ENCODE measurements at places on chromosomes 12 and 14.

GRCh38 chr14:92494512-92494911 lies 19.1 kb upstream of the RIN3 start:
- no peak for DNase-seq

- peak; percentile 61 for DNase-seq
These were observed 3.4 kb downstream of the CDK2AP1 start for GRCh38 chr12:123267991-123268843.

DNA sequence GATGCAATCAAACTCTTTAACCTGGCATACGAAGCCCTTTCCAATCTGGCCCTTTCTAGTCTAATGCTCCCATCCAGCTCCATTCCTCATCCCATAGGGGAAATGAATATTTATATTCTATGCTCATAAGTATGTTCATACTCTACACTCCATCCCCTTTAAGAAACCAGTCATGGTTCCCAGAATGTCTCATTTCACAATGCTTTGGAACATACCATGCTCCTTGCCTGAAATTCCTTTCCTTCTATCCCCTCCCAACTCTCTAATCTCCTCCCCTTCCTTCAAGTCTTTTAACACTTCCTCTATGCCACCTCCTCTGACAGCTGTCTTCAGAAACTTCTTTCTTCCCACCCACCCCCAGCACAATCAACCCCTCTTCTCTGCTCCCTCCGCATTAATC lies 207.0 kb upstream of the CAND1 start:
- DNase-seq = no peak

DNA sequence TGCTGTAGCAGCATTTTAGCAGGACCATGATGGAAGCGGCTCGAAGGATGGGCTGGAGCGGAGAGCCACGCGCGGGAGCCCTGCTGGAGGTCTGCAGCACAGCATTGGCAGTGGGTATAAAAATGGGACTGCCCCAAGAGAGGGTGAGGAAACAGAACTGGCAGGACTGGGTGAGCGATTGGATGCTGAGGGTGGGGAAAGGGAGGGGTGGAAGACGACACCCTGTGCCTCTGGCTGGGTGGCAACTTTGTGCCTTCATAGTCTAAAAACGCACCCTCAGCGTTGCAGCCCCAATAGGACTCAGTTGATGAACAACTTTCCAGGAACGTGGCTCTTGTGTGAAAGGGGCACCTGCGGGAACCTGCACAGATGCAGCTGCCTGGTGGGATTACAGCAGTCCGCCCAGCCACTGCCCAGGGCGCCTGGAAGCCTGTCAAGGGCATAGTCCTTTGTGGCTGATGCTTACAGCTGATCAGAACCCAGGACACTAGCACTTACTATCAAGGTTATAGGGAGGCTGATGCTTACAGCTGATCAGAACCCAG lies 73.0 kb downstream of the NINJ2 start:
- no peak for DNase-seq

GRCh38 chr12:109723311-109723881 lies 9.8 kb downstream of the FAM222A start:
- DNase-seq = no peak

DNA sequence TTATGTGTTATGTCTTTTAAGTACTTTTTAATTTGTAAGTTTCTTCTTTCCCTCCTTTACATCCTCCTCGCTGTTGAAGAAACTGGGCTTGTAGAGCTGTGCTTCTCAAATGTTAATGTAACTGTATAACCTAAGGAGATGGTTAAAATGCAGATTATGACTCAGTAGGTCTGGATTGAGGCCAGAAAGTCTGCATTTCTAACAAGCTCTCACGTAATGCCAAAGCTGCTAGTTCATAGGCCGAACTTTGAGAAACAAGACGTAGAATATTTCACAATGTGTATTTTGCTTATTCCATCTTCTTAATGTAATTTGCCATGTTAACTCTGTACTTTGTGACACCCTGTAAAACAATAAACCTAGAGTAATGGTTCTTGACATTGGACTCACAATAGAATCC lies 193.3 kb upstream of the SYT1 start:
- no peak for DNase-seq

DNA sequence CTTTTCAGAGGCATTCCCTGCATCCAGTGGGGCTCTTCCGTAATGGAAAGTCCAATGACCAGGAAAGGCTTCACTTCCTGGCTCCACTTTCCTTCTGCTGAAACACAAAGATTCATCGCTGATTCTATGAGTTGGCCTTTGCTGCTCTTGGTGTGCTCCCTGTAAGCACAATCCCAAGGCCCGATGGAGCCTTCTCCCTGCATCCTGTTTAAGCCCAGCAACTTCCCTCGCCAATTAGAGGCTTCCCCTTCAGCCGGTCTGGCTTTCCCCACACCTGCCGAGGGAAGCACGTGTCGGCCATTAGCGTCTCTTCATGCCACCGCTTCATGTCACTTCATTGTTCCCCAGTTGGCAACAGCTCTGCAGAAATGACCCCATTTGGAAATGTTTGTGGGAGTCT lies 693.9 kb downstream of the MED13L start:
- DNase-seq = no peak

GRCh38 chr14:60632777-60633176 lies 16.5 kb downstream of the SIX1 start:
- DNase-seq = no peak

DNA sequence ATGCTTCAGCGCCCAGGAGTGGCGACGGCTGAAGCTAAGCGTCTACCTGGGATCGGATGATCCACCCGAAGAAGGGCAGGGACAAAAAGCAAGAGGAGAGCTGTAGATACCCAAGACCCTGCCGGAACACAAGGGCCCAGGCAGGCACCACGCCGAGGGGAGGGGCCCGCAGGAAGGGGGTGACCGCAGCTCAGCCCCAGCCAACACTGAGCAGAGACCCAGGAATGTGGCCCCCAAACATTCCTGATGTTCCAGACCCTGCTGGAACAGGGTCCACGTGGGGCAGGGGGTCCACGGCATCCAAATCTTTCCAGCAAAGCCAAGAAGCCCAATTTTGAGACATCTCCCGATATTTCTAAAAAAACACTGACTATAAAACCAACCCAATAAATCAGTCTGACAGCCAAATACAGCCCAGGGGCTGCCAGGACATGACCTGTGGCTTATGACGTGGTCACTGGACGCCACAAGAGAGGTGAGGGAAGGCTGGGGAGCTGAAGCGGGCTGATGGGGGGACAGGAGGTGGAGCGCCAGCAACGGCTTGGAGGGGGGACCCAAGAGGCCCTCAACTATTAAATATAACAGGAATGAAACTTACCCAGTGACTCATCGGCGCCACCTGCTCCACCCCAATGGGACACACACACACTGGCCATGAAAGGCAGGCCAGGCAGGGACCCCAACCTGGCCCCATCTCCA lies 58.9 kb downstream of the NCOR2 start:
- DNase-seq = no peak

GRCh38 chr12:52585946-52586345 lies 12.3 kb upstream of the KRT74 start:
- DNase-seq = peak; percentile 18

DNA sequence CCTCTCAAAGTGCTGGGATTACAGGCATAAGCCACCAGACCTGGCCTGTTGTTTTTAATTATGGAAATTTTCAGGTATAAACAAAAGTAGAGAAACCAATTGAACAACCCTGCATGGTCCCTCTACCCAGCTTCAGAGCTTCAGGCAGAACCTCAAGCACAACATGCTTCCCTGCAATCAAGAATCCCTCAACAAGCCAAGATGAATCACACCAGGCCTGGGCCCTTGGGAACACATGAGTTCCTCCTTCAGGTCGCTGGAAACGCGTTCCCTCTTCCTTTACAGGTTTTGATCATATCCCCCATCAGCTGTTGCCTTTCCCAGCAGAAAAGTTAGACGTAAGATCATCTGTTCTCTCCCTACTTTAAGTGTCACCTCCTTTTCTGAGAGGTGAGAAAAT lies 20.5 kb upstream of the CORO1C start:
- DNase-seq = no peak

GRCh38 chr12:11839091-11839641 lies 189.7 kb downstream of the ETV6 start:
- no peak for DNase-seq

GRCh38 chr12:82721726-82722125 lies 35.0 kb downstream of the TMTC2 start:
- DNase-seq = no peak

- DNase-seq = no peak
These were observed 96.5 kb upstream of the VASH1 start for GRCh38 chr14:76664790-76665189.

DNA sequence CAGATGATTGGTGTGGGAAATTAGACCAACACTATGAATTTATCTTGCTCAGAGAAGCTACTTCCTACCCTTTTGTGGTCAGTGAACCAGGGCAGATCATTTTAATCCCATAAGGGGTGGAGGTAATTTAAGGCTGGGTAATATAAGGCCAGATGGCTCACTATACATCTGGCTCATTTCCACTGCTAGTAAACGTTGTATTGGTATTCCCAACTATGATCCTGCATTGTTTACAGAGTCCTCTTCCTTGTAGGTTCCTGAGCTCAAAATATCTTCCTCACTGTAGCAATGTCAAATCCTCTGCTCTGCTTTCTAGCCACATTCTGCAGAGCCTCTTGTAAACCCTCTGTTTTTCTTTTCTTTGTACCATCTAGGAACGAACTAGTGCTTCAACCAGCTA lies 93.0 kb upstream of the MGAT4C start:
- no peak for DNase-seq

GRCh38 chr12:2796187-2796666 lies 1.5 kb downstream of the FKBP4 start:
- no peak for DNase-seq

DNA sequence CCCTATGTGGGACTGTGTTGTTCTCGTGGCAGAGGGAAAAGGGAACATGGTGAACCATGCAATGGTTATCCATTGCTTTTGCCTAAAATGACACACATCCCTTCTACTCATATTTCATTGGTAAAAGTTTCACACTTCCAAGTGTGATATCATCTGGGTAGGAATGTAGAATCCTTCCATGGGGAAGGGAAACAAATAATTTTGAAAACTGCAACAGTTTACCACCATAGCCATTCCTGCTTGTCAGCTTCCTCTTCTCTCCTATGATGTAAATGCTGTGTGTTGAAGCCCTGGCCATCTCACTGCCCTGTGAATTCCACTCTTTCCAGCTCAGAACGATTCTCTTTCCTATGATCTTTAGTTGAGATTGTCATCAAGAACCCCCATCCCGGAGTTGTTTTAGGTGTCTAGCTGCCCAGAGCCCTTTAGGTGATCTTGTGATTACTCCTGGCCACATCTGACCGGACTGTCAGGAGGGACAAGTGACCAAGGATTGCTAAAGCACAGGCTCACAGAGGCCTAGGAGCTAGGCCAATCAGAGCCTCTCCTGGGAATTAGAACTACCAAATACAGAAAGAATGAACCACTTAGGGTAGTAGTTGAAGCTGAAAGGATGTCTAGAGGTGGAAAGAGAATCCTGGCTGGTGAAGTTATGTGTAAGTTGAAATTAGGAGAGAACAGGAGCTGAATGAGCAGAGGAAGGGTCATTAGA lies 84.6 kb downstream of the VCPKMT start:
- DNase-seq = no peak

GRCh38 chr12:105048315-105048714 lies 35.9 kb downstream of the ALDH1L2 start:
- DNase-seq = no peak

DNA sequence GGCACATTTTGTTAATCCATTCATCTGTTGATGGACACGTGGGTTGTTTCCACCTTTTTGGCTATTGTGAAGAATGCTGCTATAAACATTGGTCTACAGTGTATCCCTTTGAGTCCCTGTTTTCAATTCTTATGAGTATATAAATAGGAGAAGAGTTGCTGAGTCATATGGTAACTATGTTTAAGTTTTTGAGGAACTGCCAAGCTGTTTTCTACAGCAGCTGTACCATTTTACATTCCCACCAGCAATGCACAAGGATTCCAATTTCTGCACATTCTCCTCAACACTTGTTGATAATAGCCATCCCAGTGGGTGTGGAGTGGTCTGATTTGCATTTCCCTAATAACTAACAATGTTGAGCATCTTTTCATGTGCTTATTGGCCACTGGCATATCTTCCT lies 6.9 kb upstream of the SVOP start:
- DNase-seq = no peak

- no peak for DNase-seq
These were observed 129.4 kb downstream of the SMOC1 start for GRCh38 chr14:70008284-70009262.

DNA sequence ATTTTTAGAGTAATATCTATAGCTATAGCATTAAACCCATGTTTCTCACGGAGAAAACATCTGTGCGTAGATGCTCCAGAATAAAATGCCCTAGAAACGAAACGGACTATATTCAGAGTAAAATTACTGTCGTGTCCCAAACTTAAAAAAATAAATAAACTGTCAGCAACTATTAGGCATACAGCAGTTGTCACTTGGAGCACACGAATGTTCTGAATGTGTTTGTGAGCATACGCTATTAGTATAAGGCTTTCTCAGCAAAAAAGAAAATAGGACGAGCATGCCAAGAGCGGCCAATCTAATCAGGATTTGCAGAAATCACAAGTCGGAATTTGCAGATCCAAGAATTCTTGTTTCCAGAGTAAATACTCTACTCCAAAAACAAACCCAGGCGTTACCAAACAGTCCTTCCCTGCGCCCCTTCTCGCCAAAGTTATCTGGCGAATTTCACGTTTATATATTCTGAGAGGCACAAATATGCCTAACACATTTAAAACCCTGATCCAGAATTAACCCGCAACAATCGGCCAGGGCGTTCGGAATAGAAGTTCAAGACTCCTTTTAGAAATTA lies 836 bp downstream of the PTPN21 start:
- DNase-seq = peak; percentile 47

- no peak for DNase-seq
These were observed 87.3 kb downstream of the SUDS3 start for GRCh38 chr12:118463677-118464076.

DNA sequence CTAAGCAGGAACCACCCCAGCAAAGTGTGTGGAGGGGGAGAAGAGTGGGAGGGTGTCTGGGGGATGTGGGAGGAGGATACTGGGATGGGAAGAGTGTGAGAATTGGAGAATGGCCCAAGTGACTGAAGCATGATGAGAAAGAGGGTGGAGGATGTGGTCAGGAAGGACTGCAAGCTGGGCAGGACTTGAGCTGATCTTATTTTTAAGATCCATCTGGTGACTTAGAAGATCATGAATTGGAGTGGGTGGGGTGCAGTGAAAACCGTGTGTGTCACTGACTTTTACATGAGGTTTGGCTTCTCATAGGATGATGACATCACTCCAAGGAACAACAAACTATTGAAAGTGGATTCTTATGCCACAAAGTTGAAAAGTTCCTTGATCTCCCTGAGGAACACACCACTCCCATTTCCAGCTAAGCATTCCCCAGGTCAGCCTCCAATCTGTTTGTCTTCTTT lies 287.5 kb downstream of the GALC start:
- DNase-seq = peak; percentile 42
